ENCODE measurements at places on chromosomes 6 and 20.

- no peak for DNase-seq
Measured at GRCh38 chr20:45873409-45874103, 7.5 kb upstream of the ZSWIM1 start.

- DNase-seq = no peak
Measured at GRCh38 chr20:52419205-52419604, 227.6 kb upstream of the ZFP64 start.

- DNase-seq = no peak
Measured at GRCh38 chr20:17750722-17751045, 50.9 kb downstream of the BANF2 start.

DNA sequence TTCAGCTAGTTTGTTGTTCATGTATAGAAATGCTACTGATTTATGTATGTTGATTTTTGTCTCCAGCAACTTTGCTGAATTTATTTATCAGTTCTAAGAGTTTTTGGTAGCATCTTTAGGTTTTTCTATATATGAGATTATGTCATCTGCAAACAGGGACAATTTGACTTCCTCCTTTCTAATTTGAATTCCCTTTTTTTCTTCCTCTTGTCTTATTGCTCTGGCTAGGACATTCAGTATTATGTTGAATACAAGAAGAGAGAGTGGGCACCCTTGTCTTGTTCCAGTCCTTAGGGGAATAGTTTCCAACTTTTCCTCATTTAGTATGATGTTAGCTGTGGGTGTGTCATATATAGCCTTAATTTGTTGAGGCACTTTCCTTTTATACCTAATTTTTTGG lies 58.2 kb downstream of the CDH26 start:
- no peak for DNase-seq

DNA sequence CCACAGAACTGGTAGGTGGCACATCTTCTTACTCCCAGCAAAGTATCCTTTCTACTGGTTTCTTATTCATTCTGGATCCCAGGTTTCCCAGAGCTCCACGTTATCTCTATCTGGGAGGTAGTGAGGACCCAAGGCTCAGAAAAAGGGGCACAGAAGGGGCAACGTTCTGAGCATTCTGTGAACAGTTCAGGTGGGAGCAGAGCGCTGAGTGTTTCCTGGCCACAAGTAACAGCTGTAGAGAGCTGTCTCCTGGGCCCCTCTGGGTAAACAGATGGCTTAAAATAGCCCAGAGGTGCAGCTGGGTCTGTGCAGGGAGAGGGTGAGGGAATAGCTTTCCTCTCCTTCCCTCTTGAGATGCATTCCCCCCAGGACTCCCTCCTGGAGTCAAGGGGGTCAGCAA lies 2.1 kb downstream of the APOBEC2 start:
- no peak for DNase-seq

GRCh38 chr20:58215116-58215515 lies 13.3 kb downstream of the ANKRD60 start:
- DNase-seq = no peak

- no peak for DNase-seq
Measured at GRCh38 chr6:36605560-36606391, 11.6 kb downstream of the SRSF3 start.

DNA sequence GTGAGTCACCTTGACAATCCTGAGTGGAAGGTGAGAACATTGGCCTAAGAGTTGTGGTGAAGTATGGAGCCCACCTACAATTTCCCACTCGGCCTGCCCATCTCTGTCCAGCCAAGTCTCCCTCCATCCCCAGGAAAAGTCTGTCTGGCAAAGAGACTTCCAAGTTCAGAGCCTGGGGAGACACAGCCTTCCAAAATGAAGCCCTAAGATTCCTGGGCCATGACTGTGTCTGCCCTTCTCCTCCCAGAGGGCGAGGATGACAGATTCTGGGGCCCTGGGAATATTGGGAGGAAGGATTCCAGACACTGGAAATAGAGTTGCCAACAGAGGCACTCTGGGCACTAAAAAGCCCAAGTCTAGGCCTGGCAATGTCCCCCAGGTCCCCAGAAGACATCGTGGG lies 176.8 kb downstream of the NFATC2 start:
- DNase-seq = peak; percentile 85

- no peak for DNase-seq
Measured at GRCh38 chr20:31989030-31989645, 21.1 kb upstream of the CCM2L start.

GRCh38 chr20:5041433-5041832 lies 40.1 kb upstream of the SLC23A2 start:
- no peak for DNase-seq

- no peak for DNase-seq
Measured at GRCh38 chr6:37060195-37060559, 54.7 kb downstream of the FGD2 start.

DNA sequence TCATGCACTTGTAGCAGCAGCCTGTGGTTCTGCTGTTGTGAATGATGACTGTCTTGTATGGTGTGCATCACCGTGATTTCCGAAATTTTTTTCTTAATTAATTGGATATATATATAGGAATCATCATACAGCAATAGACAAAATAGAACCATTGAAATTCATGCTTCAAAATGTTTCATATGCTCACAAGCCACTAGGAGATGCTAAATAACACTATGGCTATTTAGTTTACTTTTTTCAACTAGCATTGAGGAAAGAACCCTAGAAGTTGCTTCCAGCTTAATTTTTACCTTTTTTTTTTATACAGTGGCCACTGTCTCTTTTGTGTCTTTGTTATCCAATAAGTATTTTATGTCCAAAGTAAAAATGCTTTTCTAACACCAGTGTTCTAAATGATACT lies 485.4 kb downstream of the CDKAL1 start:
- no peak for DNase-seq

DNA sequence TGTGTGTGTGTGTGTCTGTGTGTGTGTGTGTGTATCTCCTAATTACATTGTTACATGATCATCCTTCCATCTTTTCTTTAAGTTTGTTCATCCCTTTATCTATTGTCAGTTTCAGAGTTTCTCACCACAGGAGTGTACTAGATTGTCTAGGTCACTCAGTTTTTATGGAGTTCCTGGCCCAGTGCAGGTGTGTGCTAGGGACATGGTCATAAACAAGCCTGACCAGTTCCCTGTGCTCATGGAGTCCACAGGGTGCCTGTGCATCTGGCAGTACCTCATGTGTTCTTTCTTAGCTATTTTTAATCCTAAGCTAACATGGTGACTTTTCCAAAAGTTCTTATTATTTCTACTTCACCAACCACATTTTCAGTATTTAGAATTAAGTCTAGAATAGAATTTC lies 43.9 kb downstream of the PHACTR2 start:
- no peak for DNase-seq

DNA sequence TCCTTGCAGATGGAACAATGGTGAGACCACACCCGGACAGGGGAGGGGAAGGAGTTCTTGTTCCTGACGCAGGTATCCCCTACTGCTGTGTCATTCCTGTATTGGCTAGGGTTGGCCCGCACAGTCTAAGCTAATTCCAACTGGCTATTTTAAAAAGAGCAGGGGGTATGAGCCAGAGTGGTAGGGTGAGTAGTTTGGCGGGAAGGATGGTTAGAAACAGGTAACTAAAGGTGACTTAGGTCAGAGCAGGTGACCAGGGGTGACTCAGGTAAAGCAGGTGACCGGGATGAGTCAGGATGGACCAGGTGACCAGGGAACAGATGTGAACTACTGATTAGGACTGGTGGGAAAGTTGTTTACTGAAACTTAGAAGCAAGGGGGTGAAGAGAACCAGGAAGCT lies 58.0 kb downstream of the ZNF292 start:
- no peak for DNase-seq

- no peak for DNase-seq
Measured at GRCh38 chr20:32945710-32946221, 58.5 kb downstream of the SUN5 start.

GRCh38 chr6:114989279-114989964 lies 646.6 kb upstream of the HS3ST5 start:
- no peak for DNase-seq

- DNase-seq = no peak
Measured at GRCh38 chr6:43521836-43522235, 4.9 kb downstream of the POLR1C start.

GRCh38 chr6:27251606-27252251 lies 4.2 kb downstream of the PRSS16 start:
- no peak for DNase-seq

GRCh38 chr20:49381558-49382493 lies 100.6 kb downstream of the KCNB1 start:
- DNase-seq = no peak

GRCh38 chr20:63097336-63097831 lies 90.6 kb upstream of the BHLHE23 start:
- no peak for DNase-seq

GRCh38 chr20:22404419-22405170 lies 179.8 kb downstream of the FOXA2 start:
- DNase-seq = no peak

- no peak for DNase-seq
Measured at GRCh38 chr6:24205020-24205492, 79.0 kb downstream of the NRSN1 start.

- no peak for DNase-seq
Measured at GRCh38 chr6:43671011-43671800, 16.4 kb downstream of the MRPS18A start.

GRCh38 chr6:137978252-137978896 lies 111.3 kb downstream of the TNFAIP3 start:
- DNase-seq = no peak

DNA sequence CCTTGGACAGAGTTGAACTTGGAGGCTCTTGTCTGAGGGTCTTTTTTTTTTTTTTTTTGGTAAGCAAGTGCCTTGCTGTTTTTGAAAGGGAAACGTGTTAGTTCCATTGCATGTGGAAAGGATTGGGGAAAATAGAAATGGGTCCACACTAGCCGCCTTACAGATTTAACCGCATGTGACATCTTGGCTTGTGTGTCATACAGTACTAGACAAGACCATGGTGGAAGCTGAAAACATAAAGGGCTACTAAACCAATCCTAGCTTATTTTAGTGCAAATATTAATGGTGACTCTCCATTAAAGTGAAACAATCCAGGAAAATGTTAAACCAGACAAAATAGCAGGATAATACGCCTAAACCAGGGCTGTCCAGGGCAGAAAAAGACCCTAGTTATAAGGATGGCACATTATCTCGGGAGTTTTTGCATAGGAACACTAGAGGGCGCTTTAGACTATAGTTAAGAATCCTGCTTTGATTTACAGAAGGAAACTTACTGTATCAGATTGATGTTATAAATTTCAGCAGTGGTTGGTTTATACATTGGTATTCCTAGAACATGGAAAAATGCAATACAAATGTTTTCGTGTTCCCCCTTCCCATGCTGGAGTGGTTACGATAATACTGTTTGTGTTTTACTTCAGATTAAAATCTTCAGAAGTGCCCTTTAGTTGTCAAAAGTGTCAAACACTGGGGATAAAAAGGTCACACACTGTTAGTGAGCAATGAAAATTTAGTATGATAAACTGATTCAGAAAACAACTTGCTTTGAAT lies 59.8 kb upstream of the DEK start:
- no peak for DNase-seq

- DNase-seq = peak; percentile 10
Measured at GRCh38 chr6:78231002-78231401, 578.2 kb downstream of the MEI4 start.

DNA sequence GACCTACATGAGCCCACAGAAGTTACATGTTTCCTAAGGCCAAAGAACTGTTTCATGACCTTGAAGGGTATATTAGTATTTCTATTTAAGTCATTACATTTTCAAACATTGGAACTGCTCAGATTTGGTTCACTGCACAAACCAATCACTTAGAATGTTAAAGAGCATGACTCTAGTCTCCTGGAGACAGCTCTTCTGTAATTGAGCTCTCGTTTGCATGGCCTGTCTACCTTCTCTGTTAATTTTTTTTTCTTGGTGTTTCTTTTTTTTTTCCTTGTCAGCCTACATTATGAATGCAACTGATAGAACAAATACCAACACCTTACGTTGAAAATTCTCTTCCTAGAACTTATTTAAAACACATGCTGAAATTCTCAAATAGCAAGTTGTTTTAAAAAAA lies 860.2 kb upstream of the MAP3K7 start:
- DNase-seq = no peak

DNA sequence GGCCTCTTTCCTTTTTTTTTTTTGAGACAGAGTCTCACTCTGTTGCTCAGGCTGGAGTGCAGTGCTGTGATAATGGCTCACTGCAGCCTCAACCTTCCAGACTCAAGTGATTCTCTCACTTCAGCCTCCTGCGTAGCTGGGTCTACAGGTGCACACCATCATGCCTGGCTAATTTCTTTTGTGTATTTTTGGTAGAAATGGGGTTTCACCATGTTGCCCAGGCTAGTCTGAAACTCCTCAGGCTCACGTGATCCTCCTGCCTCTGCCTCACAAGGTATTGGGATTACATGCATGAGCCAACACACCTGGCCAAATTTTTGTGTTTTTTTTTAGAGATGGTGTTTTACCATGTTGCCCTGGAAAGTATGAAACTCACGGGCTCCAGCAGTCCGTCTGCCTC lies 29.3 kb downstream of the SRC start:
- DNase-seq = no peak

DNA sequence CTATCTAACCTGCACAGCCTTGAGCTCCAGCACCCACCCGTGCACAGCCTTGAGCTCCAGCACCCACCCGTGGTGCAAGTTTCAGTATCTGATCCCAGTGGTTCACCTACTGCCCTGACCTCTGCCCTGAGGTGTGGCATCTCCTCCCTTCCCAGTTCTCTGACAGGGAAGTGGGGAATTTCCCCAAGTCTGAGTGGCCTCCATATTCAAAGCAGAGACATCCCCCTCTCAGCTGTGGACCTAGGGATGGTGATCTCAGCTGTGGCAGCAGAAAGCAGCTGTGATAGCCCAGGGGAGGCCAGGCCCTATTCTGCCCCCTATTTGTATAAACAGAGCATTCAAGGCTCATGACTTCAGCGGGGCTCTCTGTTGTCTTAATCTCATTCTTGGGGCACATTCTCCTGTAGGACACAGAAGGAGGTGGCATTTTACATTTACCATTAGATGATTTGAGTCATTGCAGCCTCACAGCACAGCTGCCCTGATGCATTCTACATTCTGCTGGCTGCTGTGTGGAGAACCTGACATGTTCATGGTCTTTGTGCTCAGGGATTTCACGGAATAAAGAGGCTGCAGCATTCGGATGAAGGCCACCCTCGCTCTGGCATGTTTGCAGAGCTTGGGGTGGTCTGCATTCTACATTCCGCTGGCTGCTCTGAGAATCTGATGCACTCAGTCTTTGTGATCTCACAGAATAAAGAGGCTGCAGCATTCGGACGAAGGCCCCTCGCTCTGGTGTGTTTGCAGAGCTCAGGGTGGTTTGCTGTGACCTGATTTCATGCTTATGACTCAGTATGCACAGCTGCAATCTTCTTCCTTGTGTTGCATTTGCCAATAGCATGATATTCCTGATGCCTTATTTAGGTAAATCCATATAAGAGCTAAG lies 16.9 kb downstream of the GPR31 start:
- peak; percentile 34 for DNase-seq

- DNase-seq = no peak
Measured at GRCh38 chr6:82331031-82331773, 32.4 kb upstream of the TPBG start.

- DNase-seq = peak; percentile 55
Measured at GRCh38 chr6:110325197-110325596, 33.0 kb downstream of the METTL24 start.

GRCh38 chr20:50559856-50560638 lies 49.9 kb downstream of the PTPN1 start:
- no peak for DNase-seq

Data from SJSA1 (cell line).